Body of pancreas (tissue), 4 donors: ENCODE measurements at places on chromosomes 7 and 10.

DNA sequence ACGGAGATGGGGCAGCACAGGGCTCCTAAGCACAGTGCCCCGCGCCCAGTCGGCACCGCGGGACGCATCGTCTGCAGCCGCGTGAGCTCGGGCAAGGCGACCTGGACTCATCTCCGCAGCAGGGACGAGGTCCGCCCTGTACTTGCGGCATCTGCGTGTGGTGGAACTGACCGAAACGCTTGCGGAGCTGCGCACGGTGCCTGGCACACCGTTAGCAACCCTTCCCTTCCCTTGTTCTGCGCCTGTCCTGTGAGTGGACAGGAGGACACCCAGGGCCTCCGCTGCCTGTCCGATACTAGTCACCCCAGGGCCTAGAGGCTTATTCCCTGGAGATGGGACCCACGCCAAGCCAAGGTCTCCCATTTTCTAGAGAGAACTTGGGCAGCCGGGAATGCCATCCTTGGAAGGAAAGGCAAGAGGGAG is 98.5 kb downstream of the WDR11 start:
- no peak for DNase-seq

DNA sequence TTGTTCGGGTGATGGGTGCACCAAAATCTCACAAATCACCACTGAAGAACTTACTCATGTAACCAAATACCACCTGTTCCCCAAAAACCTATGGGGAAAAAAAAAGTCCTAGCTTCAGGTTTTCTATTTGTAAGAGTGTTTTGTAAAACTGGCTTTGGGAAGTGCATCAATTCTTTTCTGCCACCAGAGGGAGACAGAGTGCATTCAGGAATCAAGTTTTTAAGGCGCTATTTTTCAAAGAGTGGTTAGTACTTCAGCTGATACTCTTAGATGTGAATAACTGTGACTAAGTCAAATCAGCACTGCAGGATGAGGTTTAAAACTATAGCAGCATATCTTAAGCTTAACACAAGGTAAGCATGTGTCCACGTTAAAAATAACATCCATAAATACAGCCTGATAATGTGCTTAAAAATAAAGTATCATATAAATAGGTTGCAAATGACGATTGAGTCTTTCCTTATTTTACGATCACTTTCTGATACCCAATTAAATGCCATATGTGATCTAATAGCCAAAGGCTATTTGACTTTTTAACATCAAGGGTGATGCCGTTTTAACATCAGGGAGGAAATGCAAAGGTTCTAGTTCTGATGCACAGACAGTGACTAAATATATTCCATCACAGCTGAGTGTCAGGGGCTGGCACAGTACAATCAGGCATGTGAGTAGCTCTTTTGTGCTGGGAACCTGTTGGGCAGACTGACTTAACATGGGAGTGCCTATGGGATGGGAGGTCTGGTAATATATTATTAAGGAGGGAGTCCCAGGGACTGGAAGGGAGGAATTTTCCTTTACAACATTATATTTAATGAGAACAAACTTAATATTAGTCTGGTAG is 10.6 kb upstream of the LYZL2 start:
- no peak for DNase-seq

DNA sequence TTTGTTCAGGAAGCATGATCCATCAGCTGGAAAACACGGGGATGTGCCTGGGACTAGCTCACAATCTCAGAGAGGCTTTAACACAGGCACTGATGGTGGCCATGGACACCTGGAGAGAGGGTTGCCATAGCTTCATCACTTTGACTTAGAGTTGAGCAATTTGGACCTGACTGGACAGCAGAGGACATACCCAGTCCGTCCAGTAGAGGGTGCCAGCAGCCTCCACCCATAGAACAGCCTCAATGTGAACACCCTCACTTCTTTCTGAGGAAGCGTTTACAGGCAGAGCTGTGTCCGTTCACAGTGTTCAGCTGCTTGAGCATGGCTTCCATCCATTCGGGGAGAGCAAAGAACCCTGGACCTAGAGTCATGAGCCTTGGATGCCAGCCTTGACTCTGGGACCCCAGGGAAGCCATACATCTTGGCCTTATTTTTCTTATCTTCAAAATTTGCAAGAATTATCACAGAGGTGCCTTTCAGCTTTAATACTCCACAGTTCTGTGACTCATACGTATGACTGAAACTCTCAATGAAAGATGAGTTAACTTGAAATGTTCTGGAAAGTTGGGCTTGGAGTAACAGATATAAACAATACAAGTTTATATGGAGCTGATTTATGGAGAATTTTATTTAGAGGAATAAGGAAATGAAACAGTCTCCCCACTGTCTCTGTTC is 302.9 kb upstream of the PODXL start:
- peak; percentile 71 for DNase-seq

DNA sequence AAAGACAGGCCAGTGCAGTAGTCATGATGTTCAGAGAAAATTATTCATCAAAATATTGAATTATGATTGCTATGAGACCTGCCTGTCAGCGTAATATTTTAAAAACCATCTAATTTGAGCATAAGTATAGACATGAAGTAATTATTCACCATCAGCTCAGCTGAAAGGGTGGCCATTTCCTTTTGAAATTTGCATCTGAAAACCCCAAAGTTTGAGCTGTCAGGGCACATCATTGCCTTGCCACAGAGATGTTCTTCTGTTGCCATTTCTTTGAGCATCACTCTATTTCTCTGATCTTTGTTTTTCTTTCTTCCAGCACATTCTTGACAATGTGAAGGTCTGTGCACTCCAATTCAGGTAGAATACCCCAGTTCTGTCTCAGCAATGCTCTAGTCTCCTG is 147.5 kb upstream of the RHOBTB1 start:
- DNase-seq = no peak

DNA sequence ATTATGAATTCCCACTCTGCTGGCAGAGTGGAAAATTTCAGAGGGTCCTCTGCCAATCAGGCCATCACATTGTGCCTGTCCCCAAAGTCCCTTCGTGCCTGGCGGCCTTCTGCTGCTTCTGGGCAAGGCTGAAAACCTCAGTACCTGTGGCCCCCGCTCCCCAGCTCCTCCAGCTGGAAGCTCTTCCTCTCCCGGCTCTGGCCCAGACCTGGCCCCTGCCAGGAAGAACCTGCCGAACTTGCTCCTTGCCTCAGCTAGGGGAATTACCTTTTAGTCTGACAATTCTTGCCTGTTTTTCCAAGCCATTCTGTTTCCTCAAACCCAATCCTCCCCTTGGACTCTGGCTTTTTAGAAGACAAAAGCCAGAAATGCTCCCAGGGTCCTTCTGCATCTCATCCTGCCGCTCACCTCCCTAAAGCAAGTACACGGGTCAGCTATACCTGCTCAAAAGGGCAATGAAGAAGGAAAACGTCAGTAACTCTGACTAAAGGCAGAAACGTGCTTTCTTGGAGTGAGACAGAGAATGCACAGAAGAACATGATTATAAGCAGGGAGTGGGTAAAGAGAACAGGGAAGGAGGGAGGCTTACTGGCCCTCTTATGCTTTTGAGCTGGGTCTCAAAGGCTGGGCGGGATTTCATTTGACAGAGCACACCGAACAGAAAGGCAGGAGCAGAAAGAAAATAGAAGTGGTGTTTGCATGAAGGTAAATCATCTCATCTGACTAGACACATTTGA is 28.1 kb upstream of the TRIL start:
- DNase-seq = no peak
